ENCODE measurements at places on chromosomes 13 and 19.

GRCh38 chr19:31502536-31503170, 153.4 kb upstream of the TSHZ3 start:
- no peak for DNase-seq

DNA sequence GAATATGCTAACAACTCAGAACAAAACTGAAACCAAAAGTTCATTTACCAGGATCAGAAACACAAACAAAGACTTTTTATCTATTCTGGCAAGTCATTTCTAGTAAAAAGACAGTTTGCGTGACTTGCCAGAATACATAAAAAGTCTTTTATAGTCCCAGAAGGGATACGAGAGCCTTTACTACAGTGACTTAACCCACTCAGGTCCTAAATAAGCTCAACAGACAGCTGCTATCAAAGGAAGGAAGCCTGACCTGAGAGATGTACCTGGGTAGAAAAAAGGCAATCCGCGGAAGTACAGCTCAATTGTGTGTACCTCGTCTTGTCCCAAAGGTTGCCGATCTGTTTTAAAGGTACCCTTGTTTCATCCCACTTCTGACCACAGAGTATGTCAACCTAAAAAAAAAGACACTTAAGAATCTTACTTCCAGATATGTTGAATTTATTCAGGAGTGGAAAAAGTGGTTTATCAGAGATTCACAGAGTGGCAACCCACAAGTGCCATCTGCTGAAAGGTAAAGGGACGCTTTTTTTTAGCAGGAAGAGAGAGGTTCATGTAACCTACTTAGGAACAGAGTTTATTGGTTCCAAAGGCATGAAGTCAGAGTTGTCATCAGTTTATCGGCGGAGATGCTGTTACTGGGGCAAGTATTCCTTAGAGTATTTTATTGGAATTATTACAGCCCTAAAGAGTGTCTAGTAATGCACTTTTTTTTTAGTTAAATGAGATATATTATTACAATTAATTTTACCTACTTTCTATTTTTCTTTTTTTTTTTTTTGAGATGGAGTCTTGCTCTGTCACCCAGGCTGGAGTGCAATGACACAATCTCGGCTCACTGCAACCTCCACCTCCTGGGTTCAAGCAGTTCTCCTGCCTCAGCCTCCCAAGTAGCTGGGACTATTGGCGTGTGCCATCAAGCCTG, 69.7 kb upstream of the C1QTNF9B start:
- no peak for DNase-seq

GRCh38 chr13:112885782-112886268, 83.2 kb upstream of the MCF2L start:
- peak; percentile 26 for DNase-seq

DNA sequence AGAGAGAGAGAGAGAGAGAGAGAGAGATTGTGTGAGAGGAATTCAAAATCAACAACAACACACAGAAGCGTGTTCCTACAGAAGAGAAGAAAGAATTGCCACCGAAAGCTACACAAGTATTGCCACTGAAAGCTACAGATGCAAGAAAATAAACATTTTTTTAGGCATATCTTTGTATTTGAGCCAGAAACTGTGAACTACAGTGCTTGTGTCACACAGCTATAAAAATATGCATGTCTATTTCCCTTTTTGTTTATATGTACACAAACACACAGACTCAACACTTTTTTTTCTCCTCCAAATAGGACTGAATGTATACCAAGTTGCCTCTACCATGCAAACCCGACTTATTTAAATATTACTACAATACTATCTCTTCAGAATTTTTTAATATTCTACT, 290.4 kb downstream of the SLITRK5 start:
- DNase-seq = no peak

GRCh38 chr19:3253270-3253669, 28.8 kb downstream of the CELF5 start:
- DNase-seq = no peak

GRCh38 chr13:32761472-32761871, 175.2 kb downstream of the PDS5B start:
- no peak for DNase-seq

DNA sequence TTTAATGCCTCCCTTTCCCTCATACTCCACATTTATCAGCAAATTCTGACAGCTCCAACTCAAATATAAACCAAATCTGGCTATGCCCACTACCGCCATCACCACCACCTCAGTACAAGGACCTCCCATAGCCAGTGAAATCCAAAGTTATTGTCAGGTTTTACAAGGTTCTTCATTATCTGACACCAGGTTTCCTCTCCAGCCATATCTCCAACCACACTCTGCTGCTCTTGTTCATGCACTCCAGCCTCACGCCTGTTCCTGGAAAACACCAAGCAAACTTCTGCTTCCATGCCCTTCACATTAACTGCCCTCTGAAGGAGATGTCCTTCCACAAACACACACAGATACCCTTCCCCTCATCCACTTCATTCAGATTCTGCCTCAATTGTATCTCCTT, 102.2 kb upstream of the MIR17HG start:
- DNase-seq = no peak

- no peak for DNase-seq
These were observed 1769.0 kb upstream of the PCDH20 start for GRCh38 chr13:63184693-63185092.

GRCh38 chr13:73877399-73877798, 256.8 kb downstream of the KLF12 start:
- DNase-seq = no peak

GRCh38 chr13:41960211-41960636, 685 bp downstream of the VWA8 start:
- peak; percentile 11 for DNase-seq

- DNase-seq = no peak
These were observed 12.6 kb downstream of the GPATCH1 start for GRCh38 chr19:33093420-33094210.

- DNase-seq = no peak
These were observed 39.8 kb upstream of the TPM4 start for GRCh38 chr19:16036397-16036925.

- no peak for DNase-seq
These were observed 30.4 kb downstream of the SLC25A15 start for GRCh38 chr13:40819797-40820315.

- DNase-seq = no peak
These were observed 499.5 kb upstream of the SLITRK6 start for GRCh38 chr13:86298725-86299124.

DNA sequence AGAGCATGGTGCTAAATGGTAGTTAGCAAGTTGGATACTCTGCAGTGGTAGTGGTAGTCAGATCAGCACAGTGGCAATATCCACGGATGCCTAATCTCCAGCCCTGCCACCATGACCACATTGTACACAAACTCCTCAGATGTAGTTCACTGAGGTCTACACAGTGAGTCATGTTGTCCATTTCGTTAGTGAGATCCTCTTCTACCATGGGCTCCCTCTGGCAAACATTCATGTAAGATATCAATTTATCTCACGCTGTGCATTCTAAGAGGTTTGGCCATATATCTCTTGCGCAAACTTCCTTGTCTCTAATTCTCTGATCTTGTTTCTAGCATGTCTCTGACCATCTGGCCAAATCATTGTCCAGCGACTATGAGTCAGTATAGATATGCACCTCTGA, 58.2 kb downstream of the POLR1D start:
- DNase-seq = no peak

DNA sequence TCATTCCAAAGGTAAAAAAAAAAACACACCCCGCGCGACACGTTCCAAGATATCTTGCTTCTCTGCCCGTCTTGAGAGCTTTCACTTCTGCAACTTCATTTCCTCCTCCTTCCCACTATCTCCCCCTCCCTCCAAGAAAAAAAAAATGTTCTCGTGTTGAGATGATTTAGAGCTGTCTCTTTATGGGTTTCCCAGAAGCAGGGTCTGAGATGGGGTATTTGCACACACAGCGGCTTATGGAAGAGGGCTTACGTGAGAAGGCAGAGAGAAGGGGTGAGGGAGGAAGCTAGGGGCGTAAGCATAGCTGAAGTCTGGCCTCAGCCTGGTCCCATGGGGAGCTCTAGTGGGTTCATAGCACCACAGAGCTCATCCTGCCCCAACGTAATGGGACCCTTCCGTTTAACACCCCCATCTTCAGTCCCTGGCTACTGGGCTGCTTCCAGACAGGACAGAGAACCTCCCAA, 31.3 kb upstream of the USE1 start:
- DNase-seq = no peak

DNA sequence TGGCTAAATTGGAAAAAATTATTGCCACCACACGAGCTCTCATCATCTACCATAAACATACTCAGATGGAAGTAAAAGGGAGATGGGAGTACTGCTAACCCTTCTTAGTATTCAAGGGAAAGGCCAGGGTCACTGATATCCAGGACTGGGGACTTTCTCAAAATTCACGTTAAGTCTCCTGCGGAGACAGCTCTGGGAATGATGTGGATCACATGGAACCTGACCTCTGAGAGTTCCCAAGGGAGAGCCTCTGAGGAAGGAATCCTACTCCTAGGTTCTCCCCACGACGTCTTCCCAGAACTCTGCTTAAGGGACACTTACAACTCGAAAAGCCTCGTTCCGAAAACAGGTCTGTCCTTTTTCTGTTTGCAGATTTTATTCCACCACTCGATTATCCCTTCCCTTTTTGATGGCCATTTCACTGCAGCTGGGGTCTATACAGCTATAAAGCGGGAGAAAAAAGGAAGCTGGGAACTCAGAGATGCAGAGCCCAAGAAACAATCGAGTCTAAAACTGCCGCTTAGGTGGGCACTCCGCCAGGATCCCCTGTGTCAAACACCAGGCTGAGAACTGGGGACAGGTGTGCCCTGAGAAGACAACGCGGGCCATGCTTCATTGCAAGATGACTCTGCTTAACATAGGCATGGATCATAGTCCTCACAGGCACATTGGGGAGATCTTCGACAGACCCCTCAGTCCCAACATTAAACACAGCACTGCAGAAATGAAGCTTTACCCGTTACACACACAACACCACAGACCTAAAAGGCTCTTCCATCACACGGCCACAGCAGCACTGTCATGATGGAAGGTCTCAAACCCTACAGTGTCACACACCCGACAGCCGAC, 823 bp upstream of the ZNF567 start:
- DNase-seq = no peak

GRCh38 chr13:67133476-67133875, 96.7 kb downstream of the PCDH9 start:
- DNase-seq = no peak

- DNase-seq = no peak
These were observed at the start of gene ADGRE3 for GRCh38 chr19:14674764-14675163. Gene ADGRE3 (minus strand): TSS chr19:14674844. CDS start chr19:14674770, 74 bp downstream.

- peak; percentile 80 for DNase-seq
These were observed 20.2 kb upstream of the CD70 start for GRCh38 chr19:6610934-6611852.
